ENCODE measurements at places on chromosomes 11 and 22. TPM values are rescaled to one million over a fixed set of nuclear protein-coding genes. Genes with fewer than 3 reads are reported as not detected.

DNA sequence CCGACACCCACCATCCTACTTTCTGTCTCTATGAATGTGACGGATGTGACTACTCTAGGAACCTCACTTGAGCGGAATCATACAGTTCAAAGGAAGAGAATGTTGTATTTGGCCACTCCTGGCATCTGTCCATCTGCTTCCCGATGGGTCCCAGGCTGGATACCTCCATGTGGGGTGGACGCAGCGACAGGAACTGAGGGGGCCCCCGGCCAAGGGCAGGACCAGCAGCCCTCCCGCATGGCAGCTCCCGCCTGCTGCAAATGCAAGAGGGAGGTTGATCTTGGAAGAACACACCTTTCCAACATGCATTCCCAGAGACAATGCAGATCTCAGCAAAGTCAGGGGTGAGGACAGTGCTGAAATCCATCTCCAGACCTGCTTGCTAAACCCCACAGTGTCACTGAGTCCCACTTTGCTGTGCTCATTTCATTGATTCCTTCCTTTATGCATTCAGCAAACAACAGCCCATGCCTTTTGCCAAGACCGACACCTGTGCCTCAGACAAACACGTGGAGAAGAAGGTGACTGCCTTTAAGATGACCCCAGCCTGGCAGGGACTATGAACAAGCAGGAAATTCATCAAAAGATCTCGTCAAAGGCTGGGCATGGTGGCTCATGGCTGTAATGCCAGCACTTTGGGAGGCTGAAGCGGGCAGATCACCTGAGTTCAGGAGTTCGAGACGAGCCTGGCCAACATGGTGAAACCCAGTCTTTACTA is 246.2 kb downstream of the CTTN start:
- peaks cover 16% of the 10 kb centered on the region for H3K27me3 ChIP-seq
- no peaks in the 10 kb centered on the region for H3K36me3 ChIP-seq
- H3K4me3 ChIP-seq: no peak overlapping the region
- no peak for DNase-seq
- no peak overlapping the region for H3K27ac ChIP-seq
- no peaks in the 10 kb centered on the region for H3K4me1 ChIP-seq

GRCh38 chr11:106231591-106231990 is 154.1 kb downstream of the AASDHPPT start:
- no peaks in the 10 kb centered on the region for H3K36me3 ChIP-seq
- DNase-seq: no peak
- no peak overlapping the region for H3K27ac ChIP-seq

- H3K27ac ChIP-seq: no peak overlapping the region
- H3K36me3 ChIP-seq: no peaks in the 10 kb centered on the region
- DNase-seq: no peak
- no peaks in the 10 kb centered on the region for H3K27me3 ChIP-seq
Observed at GRCh38 chr11:94882931-94883330, 90.4 kb downstream of the CWC15 start.

- no peak overlapping the region for H3K4me3 ChIP-seq
- H3K4me1 ChIP-seq: peaks cover 3% of the 10 kb centered on the region
- peaks cover 15% of the 10 kb centered on the region for H3K27me3 ChIP-seq
Observed at GRCh38 chr11:1920909-1921573, 1.5 kb downstream of the TNNT3 start.

DNA sequence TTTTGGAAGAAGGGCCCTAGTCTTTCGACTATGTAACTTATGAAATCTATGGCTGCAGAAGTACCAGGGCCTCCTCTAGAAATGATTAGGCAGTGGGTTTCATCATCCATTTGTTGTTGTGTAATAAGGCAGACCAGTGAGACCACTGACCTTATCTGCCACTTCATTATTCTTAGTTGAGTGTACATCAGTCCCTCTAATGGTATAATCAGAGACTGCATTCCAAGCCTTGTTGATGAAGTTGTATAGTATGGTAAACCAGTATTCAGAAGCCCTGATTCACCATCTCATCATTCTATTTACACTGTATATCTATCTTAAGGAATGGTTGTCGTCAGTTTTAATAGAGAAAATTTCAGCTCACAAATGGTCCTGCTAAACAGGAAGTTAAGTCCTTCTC is 32.2 kb upstream of the GRIA4 start:
- no peaks in the 10 kb centered on the region for H3K36me3 ChIP-seq
- H3K4me3 ChIP-seq: no peak overlapping the region
- no peaks in the 10 kb centered on the region for H3K4me1 ChIP-seq
- H3K27ac ChIP-seq: no peak overlapping the region
- no peak for DNase-seq

- no peak overlapping the region for H3K4me3 ChIP-seq
- no peak overlapping the region for H3K27ac ChIP-seq
- H3K4me1 ChIP-seq: peaks cover 9% of the 10 kb centered on the region
- no peaks in the 10 kb centered on the region for H3K27me3 ChIP-seq
- H3K36me3 ChIP-seq: peaks cover 20% of the 10 kb centered on the region
Observed at GRCh38 chr22:19971276-19972124, 29.9 kb upstream of the TXNRD2 start.

GRCh38 chr11:87284306-87284705 is 246.6 kb downstream of the TMEM135 start:
- H3K27ac ChIP-seq: no peak overlapping the region
- H3K36me3 ChIP-seq: no peaks in the 10 kb centered on the region
- H3K4me1 ChIP-seq: no peaks in the 10 kb centered on the region
- DNase-seq: no peak
- H3K27me3 ChIP-seq: no peaks in the 10 kb centered on the region

DNA sequence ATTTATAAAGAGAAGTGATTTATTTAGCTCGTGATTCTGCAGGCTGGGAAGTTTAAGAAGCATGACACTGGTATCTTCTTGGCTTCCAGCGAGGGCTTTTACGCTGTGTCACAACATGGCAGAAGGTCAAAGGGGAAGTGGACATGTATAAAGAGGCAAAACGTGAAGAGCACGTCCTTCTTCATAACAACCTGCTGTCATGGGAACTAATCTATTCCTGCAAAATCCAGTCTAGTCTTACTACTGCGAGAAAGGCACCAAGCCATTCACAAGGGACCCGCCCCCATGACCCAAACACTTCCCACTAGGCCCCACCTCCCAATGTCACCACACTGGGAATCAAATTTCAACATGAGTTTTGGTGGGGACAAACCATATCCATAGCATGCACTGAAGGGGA is 58.3 kb downstream of the AMOTL1 start:
- no peak for DNase-seq
- no peaks in the 10 kb centered on the region for H3K36me3 ChIP-seq
- no peak overlapping the region for H3K27ac ChIP-seq
- H3K4me1 ChIP-seq: no peaks in the 10 kb centered on the region

GRCh38 chr11:67406969-67407687 is 3.2 kb downstream of the TBC1D10C start:
- no peaks in the 10 kb centered on the region for H3K27me3 ChIP-seq
- peak overlapping the region; percentile 88 for H3K27ac ChIP-seq
- no peak for DNase-seq
- peaks cover 92% of the 10 kb centered on the region for H3K4me1 ChIP-seq

DNA sequence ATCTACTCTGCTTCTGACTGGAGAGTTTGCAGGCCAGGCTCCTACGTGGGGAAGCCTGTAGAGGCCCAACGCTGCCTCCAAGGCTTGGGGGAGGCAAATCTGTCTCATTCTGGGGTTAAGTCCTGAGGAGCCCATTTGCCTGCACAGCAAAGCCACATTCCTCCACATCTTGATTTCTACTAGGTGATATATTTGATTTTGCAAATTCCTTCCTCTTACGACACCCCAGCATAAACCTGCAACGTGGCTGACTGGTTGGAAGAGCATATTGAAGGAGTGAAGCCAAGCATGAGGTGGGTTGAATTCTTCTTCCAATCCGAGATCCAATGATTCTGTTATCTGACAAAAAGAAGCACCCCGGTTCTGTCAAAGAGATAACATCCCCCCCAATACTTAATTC is 87.1 kb downstream of the FBXO7 start:
- H3K36me3 ChIP-seq: no peaks in the 10 kb centered on the region
- H3K27me3 ChIP-seq: peaks cover 3% of the 10 kb centered on the region
- H3K27ac ChIP-seq: no peak overlapping the region
- no peak overlapping the region for H3K4me3 ChIP-seq

GRCh38 chr22:50314081-50314454 is 6.6 kb upstream of the PLXNB2 start:
- H3K27me3 ChIP-seq: no peaks in the 10 kb centered on the region
- no peaks in the 10 kb centered on the region for H3K36me3 ChIP-seq
- H3K4me3 ChIP-seq: peak overlapping the region; percentile 77

- H3K27ac ChIP-seq: peak within 1 kb of the TSS; percentile 91
- H3K4me1 ChIP-seq: peaks cover 47% of the 10 kb centered on the region
- H3K4me3 ChIP-seq: peak within 1 kb of the TSS; percentile 92
- no peaks in the 10 kb centered on the region for H3K27me3 ChIP-seq
Observed at GRCh38 chr11:57426929-57427726, at the start of gene SLC43A3. SLC43A3 (minus strand) TSS chr11:57427121; CDS start chr11:57426172, 949 bp downstream.

DNA sequence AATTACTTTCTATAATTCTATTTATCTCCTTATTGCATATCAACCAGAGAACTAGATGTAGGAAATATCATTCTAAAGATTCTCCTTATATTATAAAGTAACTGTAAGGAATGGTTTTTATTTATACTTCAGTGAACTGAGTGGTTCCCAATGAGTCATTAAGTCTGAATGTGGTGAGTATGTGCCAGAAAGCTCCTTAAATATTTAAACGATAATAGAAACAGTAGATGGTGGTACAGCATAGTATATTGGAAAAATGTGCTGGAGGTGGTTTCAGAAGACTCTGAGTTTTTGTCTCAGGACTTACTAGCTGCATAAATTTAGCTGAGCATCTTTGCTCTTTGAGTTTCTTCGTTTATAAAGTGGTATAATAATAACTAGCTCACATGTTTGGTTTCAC is 653.5 kb downstream of the FAM181B start:
- no peak for DNase-seq
- H3K36me3 ChIP-seq: no peaks in the 10 kb centered on the region
- H3K4me3 ChIP-seq: no peak overlapping the region
- H3K27me3 ChIP-seq: no peaks in the 10 kb centered on the region

DNA sequence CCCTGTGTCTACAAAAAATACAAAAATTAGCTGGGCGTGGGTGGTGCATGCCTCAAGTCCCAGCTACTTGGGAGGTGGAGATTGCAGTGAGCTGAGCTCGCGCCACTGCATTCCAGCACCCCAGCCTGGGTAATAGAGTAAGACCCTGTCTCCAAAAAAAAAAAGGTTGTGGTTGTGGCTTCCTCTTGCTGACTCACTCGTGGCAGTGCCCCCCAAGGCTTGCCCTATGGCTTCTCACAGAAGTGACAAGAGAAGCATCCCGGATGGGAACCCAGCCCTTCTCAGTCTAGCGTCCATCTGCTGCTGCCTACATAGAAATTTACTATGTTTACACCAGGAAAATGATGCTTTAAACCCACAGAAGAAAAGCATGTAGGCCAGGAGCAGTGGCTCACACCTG is 68.5 kb upstream of the PITPNB start:
- no peak overlapping the region for H3K27ac ChIP-seq
- DNase-seq: no peak
- H3K4me3 ChIP-seq: no peak overlapping the region
- no peaks in the 10 kb centered on the region for H3K27me3 ChIP-seq
- peaks cover 2% of the 10 kb centered on the region for H3K4me1 ChIP-seq
- H3K36me3 ChIP-seq: peaks cover 14% of the 10 kb centered on the region

GRCh38 chr11:46308631-46309419 is 31.4 kb downstream of the CREB3L1 start:
- peaks cover 24% of the 10 kb centered on the region for H3K27me3 ChIP-seq
- H3K36me3 ChIP-seq: no peaks in the 10 kb centered on the region
- DNase-seq: peak; percentile 42
- H3K4me3 ChIP-seq: no peak overlapping the region
- peaks cover 9% of the 10 kb centered on the region for H3K4me1 ChIP-seq
- H3K27ac ChIP-seq: no peak overlapping the region

GRCh38 chr22:27986937-27987336 is 67.9 kb upstream of the PITPNB start:
- peaks cover 2% of the 10 kb centered on the region for H3K4me1 ChIP-seq
- no peak for DNase-seq
- H3K27ac ChIP-seq: no peak overlapping the region
- no peaks in the 10 kb centered on the region for H3K27me3 ChIP-seq
- H3K36me3 ChIP-seq: peaks cover 14% of the 10 kb centered on the region

GRCh38 chr11:18704698-18705097 is 6.1 kb downstream of the TMEM86A start:
- peak overlapping the region; percentile 13 for H3K27ac ChIP-seq
- peaks cover 14% of the 10 kb centered on the region for H3K27me3 ChIP-seq
- H3K36me3 ChIP-seq: no peaks in the 10 kb centered on the region
- no peak for DNase-seq
- H3K4me1 ChIP-seq: peaks cover 26% of the 10 kb centered on the region

DNA sequence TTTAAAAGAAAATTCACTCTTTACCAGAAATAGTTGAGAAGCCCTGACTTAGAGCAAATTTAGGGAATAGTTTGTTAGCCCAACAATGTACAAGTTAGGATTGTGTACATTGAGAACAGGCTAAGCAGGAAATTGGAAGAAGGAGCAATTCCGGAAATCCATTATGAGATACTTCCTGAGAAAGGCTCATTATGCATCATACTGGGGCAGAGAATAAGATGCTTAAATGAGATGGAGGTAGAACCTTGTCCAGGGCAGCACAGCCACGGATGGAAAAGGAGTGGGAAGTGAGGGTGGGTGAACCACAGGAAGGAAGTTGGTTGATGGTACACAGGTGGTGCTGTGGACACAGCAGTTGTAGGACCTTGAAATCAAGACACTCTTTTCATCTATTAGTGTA is 180.2 kb downstream of the PGR start:
- peaks cover 9% of the 10 kb centered on the region for H3K4me1 ChIP-seq
- no peaks in the 10 kb centered on the region for H3K27me3 ChIP-seq
- no peaks in the 10 kb centered on the region for H3K36me3 ChIP-seq

DNA sequence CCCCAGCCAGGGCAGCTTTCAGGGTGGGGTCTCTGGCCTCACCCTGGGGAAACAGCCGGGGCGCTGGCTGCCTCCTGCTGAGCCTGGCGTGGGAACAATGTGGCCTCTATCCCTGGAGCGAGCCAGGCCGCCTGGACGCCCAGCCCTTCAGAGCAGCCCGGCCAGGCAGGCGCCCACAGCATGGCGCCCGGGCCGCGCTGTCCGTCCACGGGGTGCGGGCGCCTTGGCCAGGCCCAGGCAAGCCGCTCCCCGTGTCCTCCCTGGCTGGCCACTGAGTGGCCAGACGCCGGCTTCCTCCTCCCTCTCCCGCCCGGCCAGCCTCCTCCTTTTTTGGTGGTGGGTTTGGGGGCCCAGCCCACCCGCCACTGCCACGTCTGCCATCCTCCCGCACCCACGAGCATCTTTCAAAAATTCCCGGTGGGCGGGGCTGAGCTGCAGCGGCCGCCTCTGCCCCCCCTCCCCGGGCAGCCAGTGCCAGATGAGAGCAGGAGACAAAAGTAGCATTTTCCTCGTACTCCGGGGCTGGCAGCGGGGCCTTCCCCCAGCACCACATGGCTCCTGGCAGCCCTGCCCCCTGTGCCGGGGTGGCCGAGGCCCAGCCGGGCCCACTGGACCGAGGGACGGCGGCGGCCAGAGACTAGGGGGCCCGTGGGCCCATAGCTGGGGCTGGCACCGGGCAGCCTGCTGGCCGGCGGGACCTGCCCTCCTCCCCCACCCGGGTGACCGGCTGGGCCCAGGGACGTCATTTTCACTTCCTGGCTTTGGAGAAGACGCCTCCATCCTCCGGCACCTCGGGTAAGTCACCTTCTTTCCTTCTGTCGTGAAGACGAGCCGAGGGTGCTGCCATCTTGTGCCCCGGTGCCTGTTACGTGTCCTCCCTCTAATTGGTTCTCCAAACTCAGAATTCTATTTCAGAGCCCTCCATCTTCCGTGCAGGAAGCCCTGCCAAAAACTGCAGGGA is 70.2 kb upstream of the PPARA start:
- peaks cover 5% of the 10 kb centered on the region for H3K36me3 ChIP-seq
- H3K27ac ChIP-seq: no peak overlapping the region

Gene APOL3
- 38.4 TPM for total RNA-seq

Gene TESMIN
- 1.8 TPM for total RNA-seq

Gene TRIM51
- not detected for total RNA-seq

Gene CCDC188
- total RNA-seq: not detected

Gene OR5M10
- total RNA-seq: not detected

Gene CSF2RB
- total RNA-seq: 141 TPM

Gene APOL4
- total RNA-seq: not detected

Gene CEND1
- 0.34 TPM for total RNA-seq

Data from activated B cell treated with CpG ODN at 0.5 μM for 24 hours (primary cell).